Renal cortex interstitium (tissue), 15 donors: ENCODE measurements at places on chromosomes 4 and X. TPM values are rescaled to one million over a fixed set of nuclear protein-coding genes. Genes with fewer than 3 reads are reported as not detected.

Gene ADGRG2
- 20.1 TPM for polyA plus RNA-seq

Gene ZNF185
- polyA plus RNA-seq: 48.5 TPM

Gene MID2
- polyA plus RNA-seq: 10.6 TPM

Gene CSAG1
- not detected for polyA plus RNA-seq

Gene SULT1E1
- 554 TPM for polyA plus RNA-seq

Gene CXCR3
- polyA plus RNA-seq: 0.18 TPM

Gene FOXR2
- not detected for polyA plus RNA-seq

DNA sequence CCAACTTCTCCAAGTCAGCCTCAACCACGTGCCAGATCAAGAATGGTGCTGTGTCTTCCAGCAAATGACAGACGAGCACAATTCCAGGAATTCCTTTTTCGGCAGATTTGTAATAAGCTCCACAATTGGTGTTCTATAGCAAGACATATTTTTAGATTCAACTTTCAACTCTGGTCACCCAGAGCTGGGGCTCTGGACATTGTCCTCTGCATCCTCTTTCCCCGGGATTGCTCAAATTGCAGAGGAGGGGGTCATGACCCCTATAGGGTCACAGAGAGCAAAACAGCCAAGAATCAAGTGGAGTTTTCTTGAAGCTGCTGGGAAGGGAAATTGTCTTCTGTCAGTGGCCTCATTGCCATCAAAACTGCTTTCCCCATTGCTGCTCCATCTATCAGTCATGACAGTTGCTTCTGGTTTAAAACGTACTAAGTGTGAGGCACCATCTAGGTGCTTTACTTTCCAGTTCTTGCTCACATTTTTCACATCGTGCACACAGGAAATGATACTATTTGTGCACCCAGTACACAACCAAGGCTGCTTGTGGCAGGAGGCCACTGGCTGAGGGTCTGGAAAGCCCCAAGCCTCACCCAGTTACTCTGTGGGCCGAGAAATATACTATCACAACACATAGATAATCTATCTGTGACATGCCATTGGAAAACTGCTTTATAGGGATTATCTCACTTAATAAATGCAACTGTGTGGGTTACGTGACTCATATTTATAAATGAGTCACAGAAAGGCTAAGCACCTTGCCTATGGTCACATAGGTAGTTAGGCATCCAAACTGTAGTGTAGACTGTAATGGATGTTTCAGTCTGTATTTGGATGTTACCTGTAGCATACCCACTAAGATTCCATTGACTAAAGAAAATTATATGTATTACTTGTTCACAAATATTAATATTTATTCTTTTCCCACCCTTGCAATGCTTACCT lies 91.7 kb upstream of the PHOX2B start:
- DNase-seq: no peak

GRCh38 chr4:103306870-103307375 lies 108.8 kb upstream of the CENPE start:
- DNase-seq: no peak

DNA sequence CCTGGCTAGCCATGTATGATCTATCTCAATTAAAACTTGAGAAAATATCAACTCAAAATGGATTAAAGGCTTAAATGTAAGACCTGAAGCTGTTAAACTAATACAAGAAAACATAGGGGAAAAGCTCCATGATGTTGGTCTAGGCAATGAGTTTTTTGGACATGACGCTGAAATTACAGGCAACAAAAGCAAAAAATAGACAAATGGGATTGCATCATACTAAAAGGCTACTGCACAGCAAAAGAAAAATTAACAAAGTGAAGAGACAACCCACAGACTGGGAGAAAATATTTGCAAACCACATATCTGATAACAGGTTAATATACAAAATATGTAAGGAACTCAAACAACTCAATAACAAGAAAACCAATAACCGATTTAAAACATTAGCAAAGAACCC lies 8.4 kb downstream of the GC start:
- no peak for DNase-seq

- no peak for DNase-seq
Observed at GRCh38 chr4:68463796-68464195, 16.5 kb downstream of the TMPRSS11E start.

- no peak for DNase-seq
Observed at GRCh38 chr4:30962939-30963338, 242.8 kb downstream of the PCDH7 start.

- no peak for DNase-seq
Observed at GRCh38 chrX:52995987-52996331, 37.6 kb upstream of the FAM156A start.

GRCh38 chrX:23333842-23334520 lies 668 bp upstream of the PTCHD1 start:
- DNase-seq: no peak

DNA sequence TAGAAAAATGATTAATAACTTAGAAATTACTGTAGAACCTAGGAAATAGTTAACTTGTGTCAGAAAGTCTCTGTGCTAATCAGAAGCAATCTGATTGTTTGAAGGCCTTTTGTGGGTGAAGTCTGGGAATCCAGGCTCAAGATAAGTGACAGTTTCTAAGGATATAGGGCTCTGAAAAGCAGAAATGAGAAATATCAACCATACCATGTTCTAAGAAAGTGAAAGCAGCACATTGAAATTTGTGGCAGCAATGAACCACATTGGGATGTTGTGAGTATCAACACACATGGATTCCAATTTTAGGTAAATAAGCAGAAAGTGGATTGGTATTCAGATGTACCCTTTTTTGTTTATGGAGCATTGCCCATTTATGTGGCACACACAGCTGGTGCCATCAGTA lies 464.6 kb downstream of the IL15 start:
- no peak for DNase-seq

GRCh38 chr4:20615486-20616260 lies 84.6 kb upstream of the PACRGL start:
- DNase-seq: no peak
